Fibroblast of lung (primary cell): ENCODE measurements at places on chromosomes 1 and 21.

- H3K27ac ChIP-seq, result no peak overlapping the region
- H3K4me3 ChIP-seq, result no peak overlapping the region
- no peak for DNase-seq
Observed at GRCh38 chr1:182703539-182703938, 19.2 kb upstream of the RGS8 start.

GRCh38 chr1:106659490-106660244 is 396.8 kb upstream of the PRMT6 start:
- H3K4me1 ChIP-seq, result no peaks in the 10 kb centered on the region
- no peak overlapping the region for H3K4me3 ChIP-seq
- H3K27ac ChIP-seq, result no peak overlapping the region
- no peak for DNase-seq
- no peaks in the 10 kb centered on the region for H3K27me3 ChIP-seq
- H3K36me3 ChIP-seq, result no peaks in the 10 kb centered on the region

DNA sequence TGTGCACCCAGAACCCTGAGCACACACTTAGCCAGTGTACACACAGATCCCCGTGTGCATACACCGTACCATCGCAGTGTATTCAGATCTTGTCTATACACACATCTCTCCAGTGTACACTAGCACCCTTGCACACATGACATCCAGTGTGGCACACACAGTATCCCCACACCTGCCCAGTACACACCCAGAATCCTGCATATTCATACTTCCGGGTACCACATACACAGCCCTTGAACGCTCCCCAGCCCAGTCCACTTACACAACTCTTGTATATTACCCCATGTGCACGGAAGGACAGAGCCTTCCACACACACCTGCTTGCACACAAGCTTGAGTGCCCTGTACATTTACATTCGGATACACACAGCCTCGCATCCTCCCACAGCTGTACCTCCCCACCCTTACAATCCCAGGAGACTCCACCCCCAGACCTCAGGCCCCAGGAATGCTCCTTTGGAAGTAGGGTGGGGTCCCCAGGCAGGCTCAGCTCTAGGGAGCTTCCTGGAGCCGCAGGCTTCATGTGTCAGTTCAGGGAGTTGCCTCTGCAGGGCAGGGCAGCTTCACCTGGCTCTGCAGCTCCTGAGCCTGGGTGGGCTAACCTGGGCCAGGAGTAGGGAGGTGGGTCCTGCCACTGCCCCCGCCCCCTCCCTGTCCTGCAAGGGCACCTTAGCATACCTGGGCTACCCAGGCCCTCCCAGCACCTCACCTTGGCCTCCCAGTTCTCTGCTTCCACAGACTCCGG is 46.2 kb downstream of the AHDC1 start:
- peak; percentile 48 for DNase-seq

DNA sequence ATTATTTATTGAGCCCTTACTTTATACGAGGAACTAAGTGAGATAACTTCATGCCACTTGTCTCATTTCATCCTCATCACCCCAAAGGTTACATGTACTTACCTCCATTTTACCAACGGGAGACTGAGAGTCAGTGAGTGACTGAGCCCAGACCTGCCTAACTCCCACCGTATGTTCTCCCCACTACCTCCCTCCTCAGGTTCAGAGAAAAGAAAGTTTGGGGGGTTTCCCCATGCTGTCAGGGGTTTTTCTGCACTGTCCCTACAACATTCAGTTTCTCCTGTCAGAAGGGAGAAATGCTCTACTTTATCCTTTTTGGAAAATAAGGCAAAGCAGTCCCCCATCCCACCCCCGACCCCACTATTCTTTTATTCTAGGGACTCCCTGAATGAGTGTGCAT is 32.9 kb downstream of the FAM78B start:
- DNase-seq, result no peak
- H3K27ac ChIP-seq, result no peak overlapping the region
- H3K27me3 ChIP-seq, result no peaks in the 10 kb centered on the region
- H3K4me3 ChIP-seq, result no peak overlapping the region
- H3K4me1 ChIP-seq, result no peaks in the 10 kb centered on the region
- H3K36me3 ChIP-seq, result no peaks in the 10 kb centered on the region

DNA sequence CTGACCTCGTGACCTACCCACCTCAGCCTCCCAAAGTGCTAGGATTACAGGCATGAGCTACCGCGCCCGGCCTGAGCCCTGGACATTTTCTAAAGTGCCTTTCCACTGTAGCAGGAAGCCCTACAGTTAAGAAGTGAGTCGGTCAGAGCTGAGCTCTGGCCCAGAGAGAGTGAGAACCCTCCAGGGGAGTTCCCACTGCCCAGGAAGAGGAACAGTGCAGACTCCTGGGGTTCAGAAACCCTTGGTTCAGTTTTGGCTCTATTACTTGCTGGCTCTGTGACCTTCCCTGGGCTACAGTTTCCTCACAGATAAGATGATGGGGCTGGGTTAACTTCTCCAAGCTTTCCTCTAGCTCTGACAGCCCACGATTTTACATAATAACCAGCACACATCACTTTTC is 20.9 kb downstream of the SLC9A1 start:
- H3K27ac ChIP-seq, result no peak overlapping the region
- no peak overlapping the region for H3K4me3 ChIP-seq
- no peaks in the 10 kb centered on the region for H3K27me3 ChIP-seq
- peaks cover 2% of the 10 kb centered on the region for H3K36me3 ChIP-seq

DNA sequence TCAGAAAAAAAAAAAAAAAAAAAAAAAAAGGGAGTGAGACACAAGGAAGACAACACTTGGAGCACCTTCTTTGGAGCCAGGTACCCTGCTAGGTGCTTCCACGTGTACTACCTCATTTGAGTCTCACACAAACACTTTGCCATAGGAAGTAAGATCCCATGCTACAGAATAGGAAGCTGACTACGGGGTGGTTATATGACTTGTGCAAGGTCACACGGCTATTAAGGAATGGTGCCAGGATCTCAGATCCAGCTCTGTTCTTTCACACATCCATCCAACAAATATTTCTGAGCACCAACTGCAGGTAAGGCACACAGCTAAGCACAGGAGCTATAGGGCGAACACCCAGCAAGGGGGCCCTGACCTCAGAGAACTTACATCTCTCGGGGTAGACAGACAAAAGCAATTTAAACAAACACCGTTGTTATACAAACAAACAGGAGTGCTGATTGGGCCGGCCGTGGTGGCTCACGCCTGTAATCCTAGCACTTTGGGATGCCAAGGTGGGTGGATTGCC is 22.4 kb downstream of the PTAFR start:
- no peaks in the 10 kb centered on the region for H3K36me3 ChIP-seq
- no peaks in the 10 kb centered on the region for H3K27me3 ChIP-seq
- H3K27ac ChIP-seq, result no peak overlapping the region

GRCh38 chr1:166836733-166837132 is 2.5 kb upstream of the POGK start:
- peak; percentile 8 for DNase-seq
- H3K4me1 ChIP-seq, result peaks cover 2% of the 10 kb centered on the region
- no peak overlapping the region for H3K27ac ChIP-seq
- peaks cover 1% of the 10 kb centered on the region for H3K36me3 ChIP-seq

DNA sequence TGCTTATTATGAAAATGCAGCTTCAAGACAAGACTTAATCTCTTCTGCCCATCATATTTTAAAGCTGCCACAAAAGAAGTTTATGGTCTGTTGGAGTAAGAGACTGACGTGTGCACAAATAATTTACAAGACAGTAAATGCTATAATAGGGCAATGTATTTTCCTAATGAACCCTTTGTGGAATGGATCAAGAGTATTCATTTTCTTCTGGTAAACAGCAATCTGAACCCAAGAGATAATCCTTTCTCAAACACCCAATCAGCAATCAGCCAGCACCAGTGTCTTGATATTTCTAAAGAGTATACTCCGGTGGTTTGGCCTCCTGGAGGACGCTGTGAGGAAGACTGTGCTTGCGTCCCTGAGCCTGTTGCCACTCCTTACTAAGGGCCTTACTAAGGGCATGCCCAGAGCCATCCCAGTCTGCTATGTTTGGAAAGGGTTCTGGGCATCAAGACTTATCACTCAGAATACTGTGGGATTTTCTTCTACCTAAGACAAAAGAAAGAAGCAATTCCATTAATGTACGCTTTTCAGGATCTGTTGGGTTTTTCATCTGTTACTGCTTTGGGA is 48.8 kb upstream of the LRRC8D start:
- no peaks in the 10 kb centered on the region for H3K36me3 ChIP-seq
- H3K4me1 ChIP-seq, result no peaks in the 10 kb centered on the region
- H3K27me3 ChIP-seq, result no peaks in the 10 kb centered on the region
- H3K27ac ChIP-seq, result no peak overlapping the region
- no peak for DNase-seq

GRCh38 chr1:39671793-39672550 is at the start of gene NT5C1A:
Gene NT5C1A (minus strand): TSS chr1:39672107. CDS start chr1:39672038, 69 bp downstream.
- peak within 1 kb of the TSS; percentile 9 for H3K4me3 ChIP-seq
- no peaks in the 10 kb centered on the region for H3K4me1 ChIP-seq
- peaks cover 29% of the 10 kb centered on the region for H3K27me3 ChIP-seq
- no peak within 1 kb of the TSS for H3K27ac ChIP-seq
- no peaks in the 10 kb centered on the region for H3K36me3 ChIP-seq

GRCh38 chr1:203521812-203522211 is 27.9 kb downstream of the OPTC start:
- H3K4me1 ChIP-seq, result peaks cover 19% of the 10 kb centered on the region
- H3K36me3 ChIP-seq, result no peaks in the 10 kb centered on the region
- no peak overlapping the region for H3K27ac ChIP-seq
- no peak for DNase-seq

DNA sequence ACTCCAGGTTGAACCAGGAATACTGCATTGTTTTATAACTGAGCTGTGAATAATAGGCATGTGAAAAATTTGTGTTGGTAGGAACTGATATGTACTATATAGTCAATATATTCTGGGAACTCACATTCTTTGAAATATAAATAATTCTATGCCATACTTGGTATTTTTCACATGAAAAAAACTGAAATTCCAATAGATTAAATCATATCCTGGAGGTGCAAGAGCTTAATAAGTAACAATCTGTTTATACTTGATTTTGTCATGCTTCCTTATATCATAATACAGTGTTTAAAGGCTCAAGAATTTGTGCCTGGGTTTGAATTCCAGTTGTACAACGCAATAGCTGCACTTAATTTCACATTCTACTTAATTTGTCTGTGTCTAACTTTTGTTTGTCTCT is 387.0 kb downstream of the USP25 start:
- no peaks in the 10 kb centered on the region for H3K4me1 ChIP-seq
- no peak overlapping the region for H3K4me3 ChIP-seq
- H3K27ac ChIP-seq, result peak overlapping the region; percentile 41
- DNase-seq, result peak; percentile 89
- H3K36me3 ChIP-seq, result no peaks in the 10 kb centered on the region
- no peaks in the 10 kb centered on the region for H3K27me3 ChIP-seq

- DNase-seq, result no peak
- H3K36me3 ChIP-seq, result no peaks in the 10 kb centered on the region
- no peaks in the 10 kb centered on the region for H3K27me3 ChIP-seq
- H3K27ac ChIP-seq, result no peak overlapping the region
- no peak overlapping the region for H3K4me3 ChIP-seq
Observed at GRCh38 chr1:15837931-15838330, 9.6 kb upstream of the SPEN start.

- no peak overlapping the region for H3K4me3 ChIP-seq
- no peak overlapping the region for H3K27ac ChIP-seq
- H3K27me3 ChIP-seq, result no peaks in the 10 kb centered on the region
- H3K4me1 ChIP-seq, result no peaks in the 10 kb centered on the region
- DNase-seq, result no peak
Observed at GRCh38 chr1:7425771-7426170, 345.3 kb upstream of the VAMP3 start.

GRCh38 chr21:26117324-26117971 is 53.1 kb downstream of the APP start:
- H3K27me3 ChIP-seq, result no peaks in the 10 kb centered on the region
- H3K36me3 ChIP-seq, result no peaks in the 10 kb centered on the region
- H3K4me3 ChIP-seq, result no peak overlapping the region
- H3K4me1 ChIP-seq, result no peaks in the 10 kb centered on the region

DNA sequence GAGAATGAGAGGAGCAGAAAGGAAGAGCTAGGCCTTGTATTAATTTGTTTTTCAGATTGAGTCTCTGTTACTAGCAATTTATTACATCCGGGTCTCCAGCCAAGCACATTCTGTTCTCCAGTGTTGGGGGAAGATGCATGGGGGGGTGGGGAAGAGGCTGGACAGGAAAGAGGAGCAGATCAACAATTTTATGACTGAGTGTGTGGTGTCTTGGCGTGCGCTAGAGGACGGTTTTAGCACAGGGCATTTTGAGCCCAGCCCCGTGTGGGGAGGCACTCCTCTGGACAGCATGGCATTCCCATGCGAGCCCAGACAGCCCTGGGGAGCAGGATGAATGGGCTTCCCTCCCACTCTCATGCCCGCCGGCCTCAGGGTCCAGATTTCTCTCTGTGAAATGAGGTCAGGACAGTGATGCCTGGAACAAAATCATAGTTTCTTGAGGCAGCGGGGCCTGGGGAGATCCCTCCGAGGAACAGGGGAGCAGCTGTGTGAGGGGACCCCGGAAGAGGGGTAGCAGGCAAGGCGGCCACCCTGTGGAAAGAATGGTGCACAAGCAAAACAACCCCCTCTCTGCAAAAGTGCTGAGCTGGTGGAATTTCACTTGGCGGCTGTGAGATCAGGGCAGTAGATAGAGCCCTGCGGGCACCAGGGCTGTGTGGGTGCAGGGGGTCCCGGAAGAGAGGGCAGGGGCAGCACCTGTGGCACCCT is 16.3 kb downstream of the SOX13 start:
- H3K4me1 ChIP-seq, result peaks cover 5% of the 10 kb centered on the region
- H3K27me3 ChIP-seq, result no peaks in the 10 kb centered on the region
- no peaks in the 10 kb centered on the region for H3K36me3 ChIP-seq
- H3K4me3 ChIP-seq, result no peak overlapping the region

GRCh38 chr21:44845418-44846223 is 27.8 kb upstream of the SUMO3 start:
- peak; percentile 46 for DNase-seq
- no peak overlapping the region for H3K27ac ChIP-seq
- peaks cover 3% of the 10 kb centered on the region for H3K27me3 ChIP-seq
- peaks cover 13% of the 10 kb centered on the region for H3K4me1 ChIP-seq
- peaks cover 15% of the 10 kb centered on the region for H3K36me3 ChIP-seq

DNA sequence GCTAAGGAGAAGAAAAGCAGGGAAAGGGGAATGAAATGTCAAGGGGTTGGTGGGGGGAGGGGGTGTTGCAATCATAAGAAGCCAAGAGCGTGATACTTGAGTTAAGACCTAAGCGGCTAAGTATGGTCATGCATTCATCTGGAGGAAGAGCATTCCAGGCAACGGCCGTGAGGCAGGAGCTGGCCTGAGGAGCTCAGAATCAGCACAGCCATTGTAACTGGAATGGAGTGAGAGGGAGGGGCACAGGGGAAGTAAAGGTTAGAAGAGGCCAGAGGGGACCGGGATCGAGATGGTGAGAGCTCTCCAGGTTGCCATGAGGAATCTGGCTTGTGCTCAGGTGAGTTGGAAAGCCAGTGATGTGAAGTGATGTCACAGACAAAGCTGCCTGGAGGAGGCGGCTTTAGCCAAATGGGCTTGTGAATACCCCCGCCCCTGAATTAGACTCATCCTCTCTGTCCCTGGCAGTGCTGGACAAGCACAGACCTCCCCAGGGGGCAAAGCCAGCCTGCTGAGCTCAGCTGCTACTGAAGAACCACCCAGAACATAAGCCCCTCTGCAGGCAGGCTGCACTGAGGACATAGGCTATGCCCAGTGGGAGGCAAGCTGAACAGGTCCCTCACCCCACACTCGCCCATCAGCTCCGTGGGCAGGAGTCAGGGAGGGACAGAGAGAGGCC is 61.1 kb upstream of the LAPTM5 start:
- H3K36me3 ChIP-seq, result no peaks in the 10 kb centered on the region
- H3K4me1 ChIP-seq, result peaks cover 21% of the 10 kb centered on the region
- H3K27me3 ChIP-seq, result peaks cover 2% of the 10 kb centered on the region
- DNase-seq, result peak; percentile 71
- H3K4me3 ChIP-seq, result no peak overlapping the region
- H3K27ac ChIP-seq, result no peak overlapping the region
